ENCODE measurements at places on chromosomes 6 and 20.

DNA sequence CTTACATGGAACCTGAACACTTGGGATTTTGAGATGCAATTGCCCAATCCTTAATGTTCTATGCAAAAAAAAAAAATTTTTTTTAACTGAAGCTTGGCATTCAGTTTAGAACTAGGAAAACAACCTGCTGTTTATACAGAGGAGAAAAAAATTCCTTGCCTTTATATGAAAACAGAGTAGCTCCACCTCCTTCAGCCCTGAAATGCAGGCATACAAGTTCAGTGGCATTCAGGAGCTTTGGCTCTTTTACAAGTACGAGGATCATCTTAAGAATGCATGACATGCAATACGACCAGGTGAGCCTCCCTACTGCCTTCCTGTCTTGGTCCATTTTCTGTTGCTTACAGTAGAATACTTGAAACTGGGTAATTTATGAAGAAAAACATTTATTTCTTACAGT is 20.4 kb downstream of the PAX1 start:
- no peak for DNase-seq

DNA sequence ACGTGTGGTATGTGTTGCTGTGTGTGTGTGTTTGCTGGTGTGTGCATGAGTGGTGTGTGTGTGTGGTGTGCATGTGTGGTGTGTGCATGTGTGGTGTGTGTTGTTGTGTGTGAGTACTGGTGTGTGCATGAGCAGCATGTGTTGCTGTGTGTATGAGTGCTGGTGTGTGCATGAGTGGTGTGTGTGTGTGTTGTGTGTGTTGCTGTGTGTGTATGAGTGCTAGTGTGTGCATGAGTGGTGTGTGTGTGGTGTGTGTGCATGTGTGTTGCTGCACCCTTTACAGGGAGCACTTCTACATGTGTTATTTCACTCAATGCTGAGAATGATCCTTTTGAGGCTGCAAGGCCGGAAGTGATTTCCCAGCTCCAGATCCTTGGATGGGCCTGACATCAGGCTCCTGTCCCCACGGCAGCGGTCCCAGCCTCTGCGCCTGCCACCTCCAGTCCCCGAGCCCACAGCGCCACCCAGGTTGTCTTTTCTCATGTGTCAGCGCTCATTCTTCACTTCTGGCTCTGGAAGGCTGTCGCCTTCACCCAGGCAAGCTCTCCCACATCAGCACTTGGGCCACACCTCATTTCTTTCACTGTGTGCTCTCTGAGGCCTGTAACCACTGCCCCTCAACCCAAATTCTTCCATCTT is 2.6 kb downstream of the NPEPL1 start:
- no peak for DNase-seq

GRCh38 chr20:31822421-31823330 is 3.5 kb downstream of the MYLK2 start:
- DNase-seq: peak; percentile 56

DNA sequence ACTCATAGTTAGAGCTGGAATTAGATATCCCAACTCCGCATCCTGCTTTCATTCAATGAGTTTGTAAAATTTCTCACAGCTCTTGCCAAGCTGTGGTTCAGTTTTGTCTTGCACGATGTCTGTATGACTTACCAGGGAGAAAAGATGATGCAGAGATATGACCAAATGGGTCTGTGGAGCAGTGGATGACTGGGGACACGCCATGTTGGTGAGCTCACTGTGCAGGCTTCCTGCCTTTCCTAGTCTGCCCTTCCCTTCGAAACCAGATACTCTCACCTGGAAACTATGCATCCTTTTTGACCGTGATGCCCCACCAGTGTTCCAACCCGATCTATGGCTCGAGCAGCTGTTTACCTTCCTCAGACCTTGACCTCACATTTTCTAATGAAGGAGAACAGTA is 262.7 kb upstream of the BMP2 start:
- DNase-seq: no peak

- DNase-seq: peak; percentile 76
Measured at GRCh38 chr20:1225783-1226654, at the start of gene RAD21L1. Gene RAD21L1, plus strand, starts transcription at chr20:1226044. Its CDS starts 2,410 bp downstream, at chr20:1228454.

DNA sequence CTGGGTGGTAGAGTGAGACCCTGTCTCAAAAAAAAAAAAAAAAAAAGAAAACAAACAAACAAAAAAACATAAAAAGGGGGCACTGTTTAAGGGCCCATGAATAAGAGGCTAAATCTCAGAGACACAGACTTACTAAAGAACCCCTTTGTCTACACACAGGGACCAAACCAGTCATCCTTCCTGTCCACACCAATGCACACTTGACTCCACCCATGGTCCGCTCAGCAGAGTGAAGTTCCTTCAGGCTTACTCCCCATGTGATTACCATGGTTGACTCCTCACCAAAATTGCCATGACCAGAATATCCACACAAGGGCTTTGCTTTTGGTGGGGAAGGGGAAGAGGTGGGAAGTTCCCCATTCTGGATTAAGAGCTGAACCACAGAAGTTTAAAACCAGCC is 19.4 kb upstream of the REPS1 start:
- DNase-seq: no peak

DNA sequence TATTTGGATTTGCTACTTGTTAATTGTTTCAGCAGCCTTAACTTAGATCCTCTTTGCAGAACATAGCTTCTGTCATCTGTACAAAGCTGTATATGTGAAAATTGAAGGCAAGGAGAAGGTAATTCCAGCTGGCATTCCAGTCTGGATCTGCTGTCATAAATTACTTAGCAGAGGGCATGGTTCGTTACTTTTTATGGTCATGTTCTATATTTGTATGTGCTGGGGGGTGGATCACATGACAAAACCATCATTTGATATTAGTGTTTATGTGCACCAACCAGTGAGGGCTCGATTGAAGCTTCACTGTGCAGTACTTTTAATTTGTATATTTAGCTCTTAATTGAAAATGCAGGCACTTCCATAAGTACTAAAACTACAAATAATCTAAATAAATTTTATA is 80.2 kb downstream of the CAP2 start:
- DNase-seq: no peak

GRCh38 chr20:38033330-38034107 is at the start of the genes RPRD1B and TTI1:
Gene RPRD1B, plus strand, starts transcription at chr20:38033746. Its CDS starts 202 bp downstream, at chr20:38033948.
Gene TTI1, minus strand, starts transcription at chr20:38033456. Its CDS starts 19,640 bp downstream, at chr20:38013816.
- peak; percentile 81 for DNase-seq

- DNase-seq: no peak
Measured at GRCh38 chr20:58700823-58701222, 8.2 kb downstream of the NPEPL1 start.

GRCh38 chr6:138539876-138540275 is 40.6 kb upstream of the NHSL1 start:
- DNase-seq: no peak

- DNase-seq: peak; percentile 40
Measured at GRCh38 chr6:14732844-14733757, 512.8 kb upstream of the JARID2 start.

DNA sequence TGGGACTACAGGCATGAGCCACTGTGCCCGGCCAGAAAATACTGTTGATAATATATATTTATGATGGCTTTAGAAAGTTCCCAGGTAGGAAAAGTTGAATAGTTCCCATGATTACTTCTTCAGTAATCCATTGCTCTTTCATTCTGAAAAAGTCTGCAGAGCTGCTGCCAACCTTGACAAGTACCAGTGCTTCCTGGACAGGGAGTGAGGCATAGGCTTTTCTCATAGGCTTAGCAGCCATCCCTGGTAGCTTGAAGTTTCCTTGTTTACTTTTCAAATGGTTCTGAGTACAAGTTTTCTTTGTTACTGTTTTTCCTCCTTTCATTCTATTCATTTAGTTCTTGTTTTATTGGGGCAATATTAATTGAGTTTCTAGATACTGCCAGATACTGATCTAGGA is 7.8 kb downstream of the RWDD1 start:
- no peak for DNase-seq

DNA sequence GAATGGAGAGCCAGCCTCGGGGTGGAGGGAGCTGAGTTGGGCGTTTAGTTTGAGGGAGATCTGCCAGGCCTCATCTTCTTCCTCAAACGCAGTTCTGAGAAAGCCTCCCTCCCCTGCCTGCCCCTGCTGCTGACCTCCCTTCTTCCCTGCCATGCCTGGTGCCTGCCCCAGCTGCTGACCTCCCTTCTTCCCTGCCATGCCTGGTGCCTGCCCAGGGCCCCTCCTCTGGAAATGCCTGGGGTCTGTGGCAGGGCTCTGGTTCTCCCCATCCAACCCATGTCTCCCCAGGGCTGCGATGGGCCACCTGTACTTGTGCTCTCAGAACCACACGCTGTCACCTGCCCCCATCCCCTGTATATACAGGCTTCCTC is 114.6 kb downstream of the VEGFA start:
- no peak for DNase-seq

GRCh38 chr6:128538763-128539162 is 18.4 kb upstream of the PTPRK start:
- no peak for DNase-seq

- no peak for DNase-seq
Measured at GRCh38 chr20:8870652-8871051, 198.2 kb upstream of the PLCB4 start.

GRCh38 chr6:166222631-166223030 is 55.0 kb upstream of the TBXT start:
- DNase-seq: no peak

DNA sequence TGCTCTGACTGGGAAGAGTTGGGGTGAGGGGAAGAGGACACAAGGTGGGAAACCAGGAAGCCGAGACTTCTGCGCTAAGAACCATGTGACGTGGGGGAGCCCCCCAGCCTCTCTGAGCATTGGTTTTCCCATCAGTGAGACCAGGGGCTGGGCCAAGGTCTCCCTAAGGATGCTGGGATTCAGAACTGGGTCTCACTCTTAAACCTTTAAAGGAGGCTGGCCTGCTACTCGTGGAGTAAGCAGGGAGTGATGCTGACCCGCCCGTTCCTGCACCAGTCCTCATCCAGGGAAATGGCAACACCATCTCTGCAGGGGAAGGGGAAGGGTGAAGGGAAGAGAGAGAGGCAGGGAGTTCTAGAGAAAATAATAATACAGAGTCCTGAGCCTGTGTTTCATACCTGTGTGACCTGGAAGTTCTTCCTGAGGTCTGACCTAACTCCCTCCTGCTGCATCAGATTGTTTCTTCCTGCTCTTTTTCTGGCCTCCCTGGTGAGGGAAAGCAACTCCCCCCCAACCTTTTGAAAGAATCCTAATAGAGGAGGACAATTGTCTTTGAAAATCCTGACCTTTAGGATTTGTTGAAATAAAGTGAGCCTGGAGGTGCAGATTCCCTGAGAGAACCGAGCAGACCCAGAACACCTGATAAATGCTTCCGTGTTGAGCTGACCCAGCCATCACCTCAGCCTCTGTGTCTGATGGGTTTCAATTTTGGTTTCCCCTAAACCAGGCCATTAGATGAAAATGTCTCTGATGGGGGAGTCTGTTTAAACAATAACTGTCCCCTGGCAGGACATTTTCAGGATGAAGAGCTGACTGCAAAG is 3.0 kb upstream of the GRM4 start:
- no peak for DNase-seq

DNA sequence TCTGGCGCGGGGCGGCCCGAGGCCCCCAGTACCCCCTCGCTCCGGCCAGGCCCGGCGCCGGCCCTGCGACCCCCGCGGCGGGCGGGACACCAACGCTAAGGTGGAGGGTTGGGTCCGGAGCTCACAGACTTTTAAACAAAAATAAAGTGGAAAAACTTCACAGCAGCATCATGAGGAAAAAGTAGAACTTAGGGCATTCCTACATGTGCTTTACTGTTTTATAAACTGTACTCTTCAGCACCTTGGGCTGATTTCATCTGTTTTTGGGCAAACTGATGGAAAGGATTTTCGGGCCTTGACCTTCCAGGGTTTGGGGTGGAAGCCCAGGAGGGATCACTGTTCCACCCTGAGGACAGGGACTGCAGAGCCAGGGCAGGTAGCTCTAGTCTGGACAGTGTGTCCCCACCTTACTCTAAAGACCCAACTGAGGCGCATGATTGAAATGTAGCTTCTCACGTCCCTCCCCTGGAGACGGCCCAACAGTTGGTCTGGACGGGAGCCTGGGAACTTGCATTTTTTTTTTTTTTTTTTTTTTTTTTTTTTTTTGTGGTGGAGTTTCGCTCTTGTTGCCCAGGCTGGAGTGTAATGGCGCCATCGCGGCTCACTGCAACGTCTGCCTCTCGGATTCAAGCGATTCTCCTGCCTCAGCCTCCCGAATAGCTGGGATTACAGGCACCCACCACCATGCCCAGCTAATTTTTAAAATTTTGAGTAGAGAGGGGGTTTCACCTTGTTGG is 740 bp downstream of the NELFCD start:
- DNase-seq: no peak

GRCh38 chr6:40395066-40395697 is 192.0 kb downstream of the LRFN2 start:
- no peak for DNase-seq

GRCh38 chr6:9204171-9204570 is 768.8 kb upstream of the SLC35B3 start:
- no peak for DNase-seq

DNA sequence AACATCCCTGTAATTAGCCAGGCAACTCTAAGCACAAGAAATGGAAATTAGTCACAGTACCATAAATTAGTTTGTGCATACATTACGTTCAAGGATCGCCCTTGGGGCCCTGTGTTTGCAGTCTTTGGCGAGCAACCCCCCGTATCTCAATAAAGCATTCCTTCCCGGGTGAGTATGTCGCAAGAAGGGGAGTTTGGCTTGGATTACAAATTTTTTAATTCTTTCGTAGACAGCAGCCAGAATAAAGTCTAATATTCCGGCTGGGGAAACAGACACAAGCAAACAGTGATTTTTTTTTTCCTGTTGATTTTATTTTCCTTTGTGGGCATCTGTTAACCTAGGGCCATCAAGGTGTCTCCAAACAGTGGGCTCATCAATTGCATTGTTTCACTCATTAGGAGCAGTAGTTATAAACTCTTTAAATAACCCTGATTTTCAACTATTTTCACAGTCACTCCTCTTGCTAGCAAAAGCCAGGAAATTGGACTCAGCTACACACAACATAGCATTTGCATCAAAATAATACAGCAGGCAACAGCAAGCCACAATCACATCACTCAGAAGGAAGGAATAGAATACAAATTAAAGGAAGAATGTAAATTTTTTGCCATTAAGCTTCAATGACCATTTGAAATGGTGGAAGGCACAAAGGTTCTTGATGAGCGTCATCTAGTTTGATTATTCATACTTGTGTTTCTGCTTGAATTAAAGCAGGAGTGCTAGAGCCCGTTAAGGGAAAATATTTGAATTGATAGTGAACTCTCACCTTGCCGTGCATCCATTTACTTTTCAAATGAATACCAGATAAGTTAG is 85.3 kb downstream of the LINC00237 start:
- DNase-seq: no peak

- DNase-seq: no peak
Measured at GRCh38 chr20:5390720-5391119, 74.0 kb upstream of the PROKR2 start.

DNA sequence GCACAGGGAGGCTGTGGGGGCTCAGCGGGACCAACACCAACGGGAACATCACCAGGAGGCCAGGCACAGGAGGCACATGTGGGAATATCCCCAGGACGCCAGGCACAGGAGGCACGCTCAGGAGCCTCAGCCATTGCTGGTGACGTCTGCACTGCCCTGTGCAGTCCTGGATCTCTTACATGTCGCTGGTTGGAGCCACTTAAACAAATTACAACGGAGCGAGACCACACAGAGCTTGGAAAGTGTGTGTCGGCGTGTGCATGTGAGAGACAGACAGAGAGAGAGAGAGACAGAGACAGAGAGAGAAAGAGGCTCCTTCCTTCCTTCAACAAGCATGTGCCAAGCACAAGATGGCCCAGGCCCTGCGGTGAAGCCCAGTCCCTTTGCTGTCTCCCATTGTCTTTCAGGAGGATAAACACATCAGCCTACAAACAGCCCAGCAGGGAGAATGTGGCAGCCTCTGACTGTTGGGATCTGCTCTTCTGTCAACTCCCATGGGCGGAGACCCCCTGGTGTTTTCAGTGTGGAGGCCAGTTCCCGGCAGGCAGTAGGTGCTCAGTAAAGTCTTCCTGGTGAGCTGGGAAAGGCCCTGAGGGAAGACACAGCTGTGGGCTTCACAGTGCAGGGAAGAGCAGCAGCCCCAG is 112.7 kb upstream of the THBS2 start:
- no peak for DNase-seq
